ENCODE measurements at places on chromosomes 1 and 21.

DNA sequence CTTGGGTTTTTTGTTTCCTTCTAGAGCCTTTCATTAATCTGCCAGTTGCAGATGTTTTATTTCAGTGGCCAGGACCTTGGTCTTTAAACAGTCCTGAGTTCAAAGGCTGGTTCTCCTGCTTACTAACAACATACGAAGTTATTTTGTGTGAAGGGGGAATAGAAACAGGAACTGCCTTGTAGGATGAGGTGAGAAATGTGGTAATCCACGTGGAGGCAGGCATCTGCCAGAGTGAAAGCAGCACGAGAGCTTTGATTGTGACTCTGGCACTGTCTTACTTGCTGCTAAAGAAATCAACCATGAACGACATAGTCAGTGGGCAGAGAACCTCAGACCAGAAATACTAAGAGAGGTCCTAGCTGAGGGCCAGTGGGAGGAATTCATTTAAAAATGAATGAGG, 30.4 kb downstream of the TMEM63A start:
- no peak for DNase-seq

DNA sequence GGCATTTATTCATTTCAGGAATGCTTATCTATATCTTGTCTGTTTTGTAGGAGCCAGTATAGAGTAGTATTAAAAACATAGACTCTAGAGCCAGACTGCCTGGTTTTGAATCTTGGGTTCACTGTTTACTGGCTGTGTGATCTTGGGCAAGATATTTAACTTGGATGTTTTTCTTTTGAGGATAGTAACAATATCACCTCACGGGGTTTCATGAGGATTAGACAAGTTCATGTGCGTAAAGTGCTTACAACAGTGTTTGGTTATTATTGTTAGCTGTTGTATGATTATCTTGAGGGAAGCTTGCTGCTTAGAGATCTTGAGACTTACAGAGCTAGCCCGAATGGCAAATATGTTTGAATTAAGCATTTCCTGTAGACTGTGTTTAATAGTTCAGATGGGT, 40.2 kb downstream of the WNT4 start:
- DNase-seq, result no peak

DNA sequence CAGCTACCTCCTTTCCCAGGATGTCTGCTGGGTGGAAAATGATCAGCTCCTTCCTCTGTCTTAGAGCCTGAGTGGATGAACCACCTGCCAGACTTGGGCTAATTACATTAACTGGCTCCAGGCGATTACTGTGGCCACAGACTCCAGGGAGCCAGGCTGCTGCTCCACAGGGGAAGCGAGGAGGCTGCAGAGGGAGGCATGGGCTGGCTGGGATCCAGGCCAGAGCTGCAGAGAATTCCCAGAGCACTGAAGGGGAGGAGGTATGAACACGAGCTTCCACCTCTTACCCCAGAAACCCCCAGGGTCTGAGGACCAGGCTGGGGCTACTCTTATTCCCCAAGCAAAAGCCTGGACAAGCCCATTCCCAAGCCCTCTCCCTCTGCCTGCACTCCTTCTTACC, 136.0 kb upstream of the KLHDC7A start:
- DNase-seq, result no peak

DNA sequence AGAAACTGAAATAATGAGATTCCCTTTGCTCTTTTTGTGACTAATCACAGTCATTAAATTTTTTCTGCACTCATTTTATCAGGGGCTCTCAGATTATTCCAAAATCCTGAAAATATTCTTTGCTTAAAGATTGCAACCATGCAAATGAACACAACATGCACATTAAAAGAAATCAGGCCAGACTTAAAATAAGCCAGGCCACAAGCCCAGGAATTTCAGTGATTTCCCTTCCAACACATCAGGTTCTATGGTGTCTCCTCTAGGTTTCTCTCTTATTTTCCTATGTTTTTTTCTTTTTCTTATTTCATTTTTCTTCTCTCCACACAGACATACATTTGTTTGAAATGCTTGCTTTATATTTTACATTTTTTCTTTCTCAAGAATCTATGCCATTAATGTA, 65.3 kb downstream of the NIBAN1 start:
- DNase-seq, result no peak

GRCh38 chr1:194640322-194640721, 1453.9 kb upstream of the B3GALT2 start:
- no peak for DNase-seq

DNA sequence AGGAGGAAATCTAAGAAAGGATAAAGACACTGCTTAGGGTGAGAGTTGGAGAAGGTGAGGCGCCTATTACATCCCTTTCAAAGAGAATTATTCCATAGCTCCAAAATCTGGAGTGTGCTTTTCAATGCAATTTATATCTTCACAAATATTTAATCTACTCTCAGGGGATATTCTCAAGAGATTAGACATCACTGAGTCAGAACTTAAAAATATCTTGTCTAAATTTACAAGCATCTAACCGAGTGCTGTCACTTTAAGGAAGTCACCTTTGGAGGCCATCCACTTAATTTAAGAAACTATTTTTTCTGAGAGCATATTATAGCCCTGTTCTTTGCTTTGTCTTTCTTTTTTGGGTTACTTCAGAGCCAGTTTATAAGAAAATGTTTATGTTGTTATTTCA, 134.6 kb downstream of the TNFSF18 start:
- no peak for DNase-seq

GRCh38 chr1:43174873-43175272, 2.7 kb downstream of the CFAP57 start:
- DNase-seq, result no peak

- DNase-seq, result no peak
Measured at GRCh38 chr1:32998064-32998463, 33.5 kb upstream of the RNF19B start.

GRCh38 chr1:108533351-108534083, 26.4 kb upstream of the EEIG2 start:
- no peak for DNase-seq

GRCh38 chr1:225999912-226000337, 782 bp upstream of the SDE2 start:
- DNase-seq, result no peak

- no peak for DNase-seq
Measured at GRCh38 chr21:38351176-38351959, 94.6 kb downstream of the KCNJ15 start.

- no peak for DNase-seq
Measured at GRCh38 chr1:203217139-203217655, 12.3 kb downstream of the CHIT1 start.

DNA sequence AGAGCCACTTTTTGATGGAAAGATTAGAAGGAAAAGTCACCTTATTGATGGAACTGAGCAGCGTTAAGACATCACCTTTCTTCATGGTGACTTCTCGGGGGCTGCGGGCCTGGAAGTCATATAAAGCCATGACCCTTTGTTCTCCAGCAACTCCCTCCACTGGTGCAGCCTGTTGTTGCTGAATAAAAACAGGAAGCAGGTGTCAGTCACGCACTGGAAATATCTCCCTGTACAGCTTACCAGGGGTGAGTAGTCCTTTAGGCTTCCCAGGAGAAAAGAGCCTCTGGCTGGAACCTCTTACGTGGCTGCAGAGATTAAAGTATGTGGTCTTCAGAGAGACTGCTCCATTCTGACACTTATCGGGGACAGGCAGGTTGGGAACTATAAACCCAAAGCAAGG, 31.9 kb downstream of the SPTA1 start:
- no peak for DNase-seq

DNA sequence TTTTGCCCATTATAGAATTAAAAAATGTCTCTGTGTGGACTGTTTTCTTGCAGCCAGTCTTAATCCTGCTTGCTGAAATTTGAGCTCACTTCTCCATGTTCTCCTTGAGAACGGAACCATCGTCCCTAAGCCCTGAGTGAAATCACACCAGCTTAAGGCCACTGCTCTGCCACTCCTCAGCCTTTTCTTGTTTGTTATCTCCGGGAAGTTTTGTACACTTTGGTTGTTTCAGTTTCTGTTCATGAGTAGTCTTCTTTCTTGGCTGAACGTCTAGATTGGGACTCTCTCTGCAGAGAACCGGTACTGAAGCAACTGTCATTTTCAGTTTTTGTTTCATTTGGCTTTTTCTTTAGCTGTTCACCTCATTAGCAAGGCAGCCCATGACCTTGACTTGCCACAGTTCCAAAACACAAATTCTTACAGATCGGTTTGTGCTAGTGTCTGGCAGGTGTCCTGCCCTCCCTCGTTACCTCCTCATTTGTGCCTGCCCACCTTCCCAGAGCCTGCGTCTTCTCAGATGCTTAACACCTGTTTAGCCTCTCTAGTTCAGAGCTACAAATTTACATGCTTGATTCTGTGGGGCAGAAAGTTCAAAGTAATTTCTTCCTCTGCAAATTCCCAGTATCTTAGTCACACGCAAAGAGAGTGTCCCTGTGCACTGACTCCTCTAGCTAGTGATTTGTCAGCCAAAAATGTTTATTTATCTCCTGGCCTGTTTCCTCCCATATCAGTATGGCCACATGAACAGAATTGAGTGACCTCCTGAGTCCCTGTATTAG, 12.4 kb downstream of the PSEN2 start:
- no peak for DNase-seq

DNA sequence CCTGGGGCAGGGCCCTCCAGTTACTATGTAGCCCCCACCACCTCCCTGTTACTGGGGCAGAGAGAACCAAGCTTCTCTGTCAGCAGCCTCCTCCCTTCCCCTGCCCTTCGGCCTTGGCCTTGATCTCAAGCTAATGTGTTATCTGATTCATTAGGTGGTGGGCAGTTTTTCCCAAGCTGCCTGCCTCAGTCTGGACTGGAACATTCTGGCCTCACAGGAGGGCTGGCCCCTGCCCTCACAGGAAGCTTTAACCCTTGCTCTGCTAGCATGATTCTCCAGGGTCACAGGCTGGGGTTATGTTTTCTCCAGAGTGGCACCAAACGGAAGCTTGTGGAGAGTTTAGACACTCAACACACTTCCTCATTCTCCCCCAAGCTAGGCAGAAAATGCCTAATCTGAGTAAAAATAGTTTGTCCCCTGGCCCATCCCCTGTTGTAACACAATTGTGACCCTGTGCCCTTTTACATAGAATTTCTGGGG, 37.2 kb upstream of the SLC6A9 start:
- no peak for DNase-seq

- DNase-seq, result no peak
Measured at GRCh38 chr1:99438656-99439230, 174.5 kb downstream of the PLPPR4 start.

- no peak for DNase-seq
Measured at GRCh38 chr1:212315184-212315583, 30.0 kb downstream of the PPP2R5A start.

- no peak for DNase-seq
Measured at GRCh38 chr1:87632232-87632631, 303.6 kb downstream of the LMO4 start.

DNA sequence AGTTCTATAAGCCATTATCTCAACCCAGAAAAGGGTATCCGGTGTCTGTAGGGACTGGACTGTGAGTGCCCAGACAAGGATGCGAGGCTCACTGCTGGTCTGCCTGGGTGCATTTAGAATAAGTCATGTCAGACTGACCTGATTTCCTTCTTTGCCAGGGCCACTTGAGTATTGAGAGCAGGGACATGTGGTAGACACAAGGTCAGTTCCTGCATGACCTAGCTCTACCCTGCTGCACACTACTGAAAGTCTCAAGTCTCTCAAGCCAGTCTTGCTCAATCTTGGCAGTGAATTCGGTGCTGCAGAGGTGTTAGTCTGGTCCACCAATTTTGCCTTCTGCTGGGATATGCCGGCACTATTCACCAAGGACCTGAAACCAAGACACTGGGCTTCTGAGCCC, 180.1 kb downstream of the C1orf94 start:
- no peak for DNase-seq

- DNase-seq, result no peak
Measured at GRCh38 chr1:196143602-196144342, 464.5 kb downstream of the KCNT2 start.

GRCh38 chr1:89465201-89465600, 59.4 kb upstream of the LRRC8B start:
- DNase-seq, result no peak

GRCh38 chr1:110134050-110134595, 16.2 kb upstream of the SLC6A17 start:
- DNase-seq, result no peak

- no peak for DNase-seq
Measured at GRCh38 chr1:230232371-230232771, 165.3 kb downstream of the GALNT2 start.

DNA sequence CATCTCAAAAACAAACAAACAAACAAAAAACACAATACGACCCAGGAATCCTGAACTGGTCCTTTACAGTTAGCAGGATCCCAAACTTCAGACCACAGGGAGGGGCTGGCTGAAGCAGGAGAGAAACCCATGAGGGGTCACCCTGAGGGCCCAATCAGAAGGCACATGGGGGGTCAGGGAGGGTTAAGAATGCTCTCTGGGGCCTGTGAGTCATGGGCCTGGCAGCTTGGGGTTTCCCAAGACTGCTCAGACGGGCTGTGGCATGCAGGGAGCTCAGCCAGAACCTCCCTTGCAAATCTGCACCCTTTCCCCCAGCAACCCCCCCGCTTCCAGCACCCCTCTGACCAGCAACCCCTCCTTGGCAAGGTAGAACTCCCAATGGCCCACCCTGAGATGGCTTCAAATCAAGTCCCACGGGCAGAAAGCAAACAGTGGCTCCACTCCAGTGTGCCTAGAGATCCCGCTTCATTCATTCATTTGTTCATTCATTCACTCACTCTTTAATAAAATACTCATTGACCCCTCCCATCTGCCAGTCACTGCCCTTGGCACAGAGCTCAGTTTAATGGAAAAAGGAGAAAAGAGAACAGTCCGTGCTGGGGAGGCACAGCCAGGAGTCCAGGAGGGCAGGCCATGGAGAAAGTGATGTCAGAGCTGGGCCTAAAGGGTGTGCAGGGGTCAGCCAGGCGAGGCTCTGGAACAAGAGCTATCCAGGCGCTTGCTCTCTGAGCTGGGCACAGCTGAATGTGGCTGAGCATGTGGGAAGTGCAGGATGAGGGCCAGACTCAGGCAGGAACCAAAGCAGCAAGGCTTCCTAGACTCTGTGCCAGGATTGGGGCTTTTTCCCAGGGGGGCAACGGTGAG, 8.2 kb downstream of the UQCRHL start:
- DNase-seq, result peak; percentile 13

DNA sequence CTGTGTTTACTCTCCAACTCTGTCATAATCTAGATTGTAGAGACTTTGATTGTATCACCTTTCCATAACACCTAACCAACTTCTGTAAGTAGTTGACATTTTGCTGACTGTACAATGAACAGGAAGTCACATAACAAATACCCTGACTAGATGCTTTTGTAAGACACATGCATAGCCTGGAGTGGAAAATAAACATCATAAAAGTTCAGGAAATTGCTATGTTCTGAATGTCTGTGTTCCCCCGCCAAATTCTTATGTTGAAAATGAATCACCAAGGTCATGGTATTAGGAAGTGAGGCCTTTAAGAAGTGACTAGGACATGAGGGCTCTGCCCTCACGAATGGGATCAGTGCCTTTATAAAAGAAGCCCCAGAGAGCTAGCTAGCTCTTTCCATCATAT, 40.4 kb upstream of the ZSWIM5 start:
- DNase-seq, result no peak

GRCh38 chr1:237786066-237786719, 104.5 kb downstream of the ZP4 start:
- no peak for DNase-seq

GRCh38 chr1:18373882-18374493, 106.7 kb upstream of the KLHDC7A start:
- no peak for DNase-seq

- DNase-seq, result no peak
Measured at GRCh38 chr1:71298633-71299032, 217.8 kb upstream of the ZRANB2 start.

GRCh38 chr1:161359291-161359690, 8.4 kb downstream of the CFAP126 start:
- no peak for DNase-seq

Data from caudate nucleus (tissue), 63 donors.